Activated CD4-positive, CD25-positive, alpha-beta regulatory T cell treated with anti-CD3 and anti-CD28 coated beads, Interleukin-2, amount 50 U/mL, for 24 hours (primary cell): ENCODE measurements at places on chromosomes 7 and 10.
A peak's percentile ranks its signal among the peaks of the same experiment; 100 is the strongest.

- no peak for ATAC-seq
Observed at GRCh38 chr10:106957823-106958588, 206.5 kb downstream of the SORCS1 start.

DNA sequence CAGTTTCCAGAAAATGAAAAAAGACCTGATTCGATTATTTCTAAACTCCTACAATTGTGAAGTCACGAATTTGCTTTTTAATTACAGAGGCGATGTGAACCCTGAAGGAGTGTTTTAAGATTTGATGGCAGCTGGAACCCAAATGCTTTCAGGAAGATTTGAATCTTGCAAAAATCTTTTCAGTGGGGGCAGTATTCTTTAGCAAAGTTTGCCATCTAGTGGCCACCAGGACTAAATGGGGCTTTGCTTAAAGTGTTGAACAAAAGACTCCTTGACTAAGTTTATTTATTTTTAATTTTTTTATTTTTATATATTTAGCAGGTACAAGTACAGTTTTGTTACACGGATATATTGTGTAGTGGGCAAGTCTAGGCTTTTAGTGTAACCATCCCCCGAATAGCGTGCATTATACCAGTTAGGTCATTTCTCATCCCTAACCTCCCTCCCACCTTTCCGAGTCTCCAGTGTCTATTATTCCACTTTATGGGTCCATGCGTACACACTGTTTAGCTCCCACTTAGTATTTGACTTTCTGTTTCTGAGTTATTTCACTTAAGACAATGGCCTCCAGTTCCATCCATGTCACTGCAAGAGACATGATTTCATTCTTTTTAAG is 98.8 kb downstream of the CACNB2 start:
- no peak for ATAC-seq

DNA sequence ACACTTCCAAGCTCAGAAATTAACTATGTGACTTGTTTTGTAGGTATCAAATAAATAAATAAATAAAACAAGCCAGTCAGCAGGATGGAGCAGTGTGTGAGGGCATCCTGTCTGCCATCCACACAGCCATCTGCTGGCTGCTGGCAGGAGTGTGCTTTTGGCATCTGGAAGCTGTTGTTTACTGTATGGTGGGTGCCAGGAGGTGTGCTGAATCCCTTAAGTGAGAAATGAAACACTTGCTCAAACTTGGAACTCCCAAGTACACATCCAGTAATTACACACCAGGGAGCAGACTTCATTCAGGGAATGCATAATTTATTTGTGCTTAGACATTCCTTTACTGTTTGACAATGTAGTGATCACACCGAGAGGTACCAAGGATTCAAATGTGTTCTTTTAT is 16.9 kb upstream of the TAX1BP1 start:
- ATAC-seq = no peak

- ATAC-seq = no peak
Observed at GRCh38 chr10:78318305-78318704, 284.6 kb downstream of the RPS24 start.

DNA sequence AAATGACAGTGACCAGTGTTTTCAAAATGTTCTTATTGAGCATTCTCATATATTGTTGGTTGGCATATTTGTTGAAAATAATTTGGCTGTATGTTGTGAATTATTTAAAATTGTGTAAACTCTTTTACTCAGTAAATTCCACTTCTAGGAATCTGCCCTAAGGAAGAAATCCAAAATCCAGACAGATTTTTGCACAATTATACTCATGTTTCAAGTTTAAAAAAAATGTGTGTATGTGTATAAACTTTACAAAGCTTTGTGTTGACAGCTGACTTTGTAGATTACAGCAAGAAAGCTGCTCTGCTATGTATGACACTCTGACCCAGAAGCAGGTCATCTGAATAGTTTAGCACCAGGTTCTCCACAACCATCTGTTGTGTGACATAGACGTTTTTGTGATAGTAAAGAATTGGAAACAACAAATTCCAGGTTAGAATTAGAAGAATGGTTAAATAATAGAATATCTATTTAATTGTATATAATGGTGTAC is 21.6 kb downstream of the KIFBP start:
- ATAC-seq = no peak

- no peak for ATAC-seq
Observed at GRCh38 chr10:63630931-63631680, 109.9 kb downstream of the REEP3 start.

DNA sequence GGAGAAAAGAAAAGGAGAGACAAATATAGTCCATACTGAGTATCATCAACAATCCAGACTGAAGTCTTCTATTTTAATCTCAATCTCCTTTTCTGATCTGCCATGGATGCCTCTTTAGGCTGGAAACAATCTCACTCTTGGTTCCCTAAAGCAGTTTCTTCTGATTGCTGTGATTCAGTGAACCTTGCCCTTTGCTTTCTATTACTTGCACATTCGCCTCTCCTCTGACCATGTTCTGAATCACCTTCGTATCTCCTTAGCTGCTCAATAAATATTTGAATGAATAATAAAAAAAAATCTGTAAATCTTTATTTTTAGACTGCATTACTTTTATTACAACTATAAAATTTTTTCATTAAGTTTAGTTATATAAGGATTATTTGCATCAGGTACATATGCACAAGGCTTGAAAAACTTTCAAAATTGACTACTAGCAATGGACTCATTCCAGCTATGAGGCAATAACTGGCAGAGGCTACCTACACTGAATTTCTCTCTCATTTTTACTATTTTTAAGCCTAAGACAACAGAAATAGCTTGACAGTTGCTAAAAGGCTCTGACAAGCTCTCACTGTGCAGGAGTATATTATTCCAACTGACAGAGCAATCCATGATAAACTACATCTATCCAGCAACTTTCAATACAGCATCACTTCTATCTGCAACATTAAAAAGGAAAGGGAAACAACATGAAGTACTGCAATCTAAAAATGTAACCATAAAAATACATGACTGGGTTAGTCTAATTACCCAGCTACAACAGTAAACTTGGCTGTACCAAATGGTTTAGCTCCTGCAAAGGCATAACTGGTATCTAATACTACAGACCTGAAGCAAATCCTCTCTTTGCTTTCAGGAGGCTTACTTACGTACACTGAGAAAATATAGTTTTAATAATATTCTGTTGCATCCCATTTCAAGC is 25.6 kb downstream of the TM9SF3 start:
- no peak for ATAC-seq

DNA sequence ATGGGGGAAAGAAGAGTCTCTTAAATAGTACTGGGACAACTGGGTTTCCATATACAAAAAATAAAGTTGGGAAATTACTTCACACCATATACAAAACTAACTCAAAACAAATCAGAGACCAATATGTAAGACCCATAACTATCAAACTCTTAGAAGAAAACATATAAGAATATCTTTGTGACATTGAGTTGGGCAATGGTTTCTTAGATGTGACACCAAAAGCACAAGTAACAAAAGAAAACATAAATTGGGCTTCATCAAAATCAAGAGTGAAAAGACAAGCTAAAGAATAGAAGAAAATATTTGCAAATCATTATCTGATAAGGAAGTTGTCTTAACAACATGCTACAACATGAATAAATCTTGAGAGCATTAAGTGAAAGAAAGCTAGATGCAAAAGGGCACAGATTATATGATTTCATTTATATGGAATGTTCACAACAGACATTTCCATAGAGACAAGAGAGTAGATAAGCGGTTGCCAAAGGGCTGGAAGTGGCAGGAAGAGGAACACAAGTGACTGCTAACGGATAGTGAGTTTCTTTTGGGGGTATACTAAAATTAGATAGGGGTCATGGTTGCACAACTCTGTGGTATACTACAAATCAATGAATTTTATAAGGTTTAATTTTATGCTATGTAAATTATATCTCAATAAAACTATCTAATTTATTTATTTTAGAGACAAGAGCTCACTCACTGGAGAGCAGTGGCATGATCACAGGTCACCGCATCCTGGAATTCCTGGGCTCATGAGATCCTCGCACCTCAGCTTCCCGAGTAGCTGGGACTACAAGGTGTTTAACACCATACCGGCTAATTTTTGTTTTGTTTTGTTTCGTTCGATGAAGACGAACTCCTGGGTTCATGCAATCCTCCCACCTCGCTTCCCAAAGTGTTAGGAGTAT is 35.4 kb downstream of the JMJD1C start:
- ATAC-seq = no peak

DNA sequence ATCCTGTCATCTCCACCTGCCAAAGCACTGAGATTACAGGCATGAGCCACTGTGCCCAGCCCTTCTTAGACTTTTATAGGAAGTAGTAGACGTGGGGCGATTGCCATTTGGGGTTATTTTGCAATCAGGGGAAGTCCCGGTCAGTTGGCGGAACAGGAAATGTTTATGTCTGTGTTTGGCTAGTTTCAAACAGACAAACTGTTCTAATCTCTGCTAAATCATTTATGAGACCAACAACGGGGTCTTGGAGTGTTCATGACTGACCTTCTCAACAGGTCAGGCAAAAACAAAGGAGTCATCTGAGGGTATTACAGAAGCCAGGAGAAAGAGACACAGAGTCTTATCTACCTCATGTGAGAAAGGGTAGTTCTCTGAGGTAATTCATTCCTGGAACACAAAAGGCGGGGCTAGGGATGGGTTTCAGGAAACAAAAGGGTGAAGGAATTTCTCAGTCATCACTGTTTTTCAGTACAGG is 6.6 kb upstream of the TPK1 start:
- peak; percentile 56 for ATAC-seq

GRCh38 chr10:88809621-88810020 is 7.1 kb downstream of the LIPM start:
- no peak for ATAC-seq

DNA sequence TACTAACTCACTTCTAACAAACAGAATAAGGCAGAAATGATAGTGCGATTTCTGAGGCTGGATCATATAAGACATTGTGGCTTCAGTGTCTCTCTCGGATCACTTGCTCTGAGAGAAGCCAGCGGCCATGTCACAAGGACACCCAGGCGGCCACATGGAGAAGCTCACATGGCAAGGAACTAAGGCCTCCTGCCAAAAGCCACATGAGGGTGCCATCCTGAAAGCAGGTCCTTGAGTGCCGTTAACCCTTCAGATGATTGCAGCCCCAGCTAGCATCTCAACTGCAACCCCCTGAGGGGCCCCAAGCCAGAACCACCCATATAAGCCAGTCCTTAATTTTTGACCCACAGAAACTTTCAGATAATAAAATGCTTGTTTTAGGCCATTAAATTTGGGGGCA is 6.9 kb upstream of the VDAC2 start:
- no peak for ATAC-seq

DNA sequence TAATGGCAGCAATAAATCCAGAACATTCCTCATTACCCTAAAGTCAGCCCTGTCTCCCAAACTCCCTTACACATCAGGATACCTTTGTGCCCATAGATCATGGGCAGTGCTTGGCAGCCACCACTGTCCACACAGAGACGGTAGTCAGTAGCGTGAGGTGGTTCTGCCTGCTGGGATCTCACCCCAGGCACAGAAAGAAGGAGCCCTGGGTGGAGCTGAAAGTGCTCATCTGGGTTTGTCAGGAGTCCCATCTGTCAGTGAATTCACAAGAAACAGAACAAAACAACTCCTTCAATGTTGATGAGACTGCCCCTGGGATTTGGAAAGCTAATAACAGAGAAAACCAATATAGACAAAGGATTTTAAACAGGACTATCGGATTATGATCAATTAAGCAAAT is 90.2 kb upstream of the PRSS58 start:
- ATAC-seq = no peak

DNA sequence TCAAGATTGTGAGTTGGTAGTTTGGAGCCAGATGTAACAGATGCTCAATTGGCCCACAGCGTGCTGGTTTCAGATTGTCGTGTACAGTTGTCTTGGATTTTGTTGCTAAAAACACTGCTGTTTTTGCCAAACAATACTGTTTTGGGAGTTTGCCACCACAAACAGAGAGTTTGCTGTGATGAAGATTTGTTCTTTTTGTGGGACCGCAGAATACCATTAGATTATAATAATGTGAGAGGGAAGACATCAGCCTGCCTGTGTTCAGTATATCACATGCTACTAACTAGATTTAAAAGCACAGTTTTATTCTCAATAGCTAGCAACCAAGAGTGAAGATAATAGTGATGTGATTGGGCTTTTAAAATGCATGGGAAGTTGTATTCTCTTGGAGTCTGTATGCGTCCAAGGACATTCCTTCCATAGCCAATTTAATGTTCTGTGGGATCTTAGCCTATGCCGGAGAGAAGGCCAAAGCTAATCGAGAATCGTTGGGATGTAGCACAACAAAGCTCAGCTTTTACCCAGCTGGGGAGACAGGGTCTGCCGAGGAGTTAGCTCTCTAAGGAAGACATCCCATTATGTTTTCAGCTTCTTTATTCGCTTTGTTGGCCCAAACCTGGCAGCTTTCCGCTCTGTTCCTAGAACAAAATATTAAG is 18.7 kb upstream of the ITGA8 start:
- no peak for ATAC-seq

DNA sequence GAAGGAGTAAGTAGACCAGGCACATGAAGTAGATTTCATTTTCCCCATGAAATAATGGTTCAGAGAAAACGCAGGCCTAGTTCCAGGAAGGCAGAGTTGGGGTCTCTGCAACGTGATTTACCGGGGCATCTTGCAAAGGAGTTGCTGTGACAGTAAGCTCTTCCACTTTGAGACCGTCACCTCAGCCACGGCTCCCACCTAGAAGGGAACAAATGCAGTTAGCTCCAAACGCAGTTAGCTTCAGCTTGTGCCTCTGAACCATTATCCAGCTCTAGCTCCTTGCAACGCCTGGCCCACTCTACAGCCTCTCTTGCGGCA is 7.0 kb upstream of the MYO1G start:
- no peak for ATAC-seq

DNA sequence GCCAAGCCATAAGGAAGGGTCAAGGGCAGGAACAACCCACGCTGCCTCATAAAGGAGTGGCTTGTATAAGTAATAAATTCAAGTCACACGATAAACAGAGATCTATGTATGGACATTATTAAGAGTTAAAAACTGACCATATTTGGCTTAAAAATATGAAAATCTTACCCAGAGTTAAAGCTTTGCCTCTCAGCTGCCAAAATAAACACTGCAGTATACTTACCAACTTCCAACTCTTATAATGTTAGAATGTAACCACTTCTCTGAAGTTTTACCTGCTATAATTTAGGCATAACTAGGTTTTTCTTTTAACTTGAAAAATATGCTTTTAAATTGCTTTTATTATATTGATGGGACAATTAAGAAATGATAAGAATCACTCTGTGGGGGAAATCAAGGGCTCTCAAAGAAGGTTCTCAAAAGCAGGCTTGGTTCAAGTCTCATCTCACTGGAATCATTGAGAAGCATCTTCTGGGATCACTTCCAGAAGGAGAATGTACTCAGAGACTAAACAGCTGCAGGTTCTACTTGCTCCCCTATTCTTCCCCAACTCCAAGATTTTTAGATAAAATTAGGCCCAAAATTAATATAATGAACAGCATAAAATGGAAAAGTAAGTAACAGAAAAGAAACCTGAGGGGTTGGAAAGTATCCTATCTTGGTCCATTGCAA is 16.1 kb upstream of the CAV2 start:
- ATAC-seq = no peak

- no peak for ATAC-seq
Observed at GRCh38 chr7:128679920-128680319, 7.8 kb downstream of the GARIN1A start.

DNA sequence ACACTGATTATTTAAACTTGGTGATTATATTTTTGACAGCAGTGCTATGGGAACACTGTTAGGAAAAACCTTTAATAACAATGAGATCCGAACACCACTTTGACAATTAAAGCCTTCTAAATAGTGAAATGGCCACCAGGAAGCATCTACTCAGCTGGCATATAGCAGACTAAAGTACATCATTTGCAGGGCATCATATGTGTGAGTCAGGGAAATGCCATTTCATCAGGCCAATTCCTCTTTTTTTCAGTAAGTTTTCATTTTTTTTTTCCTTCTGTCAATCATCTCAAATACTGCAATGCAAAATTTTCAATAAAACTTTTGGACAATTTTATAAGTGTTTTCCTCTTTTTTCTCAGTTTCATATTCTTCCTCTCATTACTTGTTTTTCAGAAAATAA is 521.4 kb upstream of the SEMA3D start:
- no peak for ATAC-seq
